Stimulated activated CD4-positive, alpha-beta T cell treated with anti-CD3 and anti-CD28 coated beads, Interleukin-12 subunit alpha, Interleukin-12 subunit beta, amount 100 ng/mL, for 24 hours (primary cell): ENCODE measurements at places on chromosomes 3 and 15.

DNA sequence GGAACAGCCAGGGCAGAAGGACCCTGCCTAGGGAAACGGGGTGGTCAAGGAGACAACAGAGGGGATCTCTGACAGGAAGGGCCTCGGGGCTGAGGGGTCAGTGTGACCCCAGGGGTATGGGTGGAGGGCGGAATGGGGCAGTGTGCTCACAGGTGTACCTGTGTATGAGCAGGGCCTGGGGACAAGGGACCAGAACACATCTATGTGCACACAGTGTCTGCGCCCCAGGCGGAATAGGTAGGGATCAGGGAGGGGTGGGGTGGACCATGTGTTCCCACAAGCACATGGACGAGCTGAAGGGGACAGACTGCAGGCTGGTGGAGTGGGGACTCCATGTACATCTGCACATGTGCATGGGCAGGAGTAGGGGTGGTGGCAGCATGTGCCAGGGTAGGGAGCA lies 5.0 kb upstream of the TLR9 start:
- no peak for DNase-seq

- DNase-seq, result no peak
These were observed 12.3 kb upstream of the EHD4 start for GRCh38 chr15:41984622-41985021.

- no peak for DNase-seq
These were observed 75.4 kb downstream of the CMTM8 start for GRCh38 chr3:32313723-32314473.

GRCh38 chr15:57527382-57528091 lies 64.2 kb upstream of the MYZAP start:
- no peak for DNase-seq

DNA sequence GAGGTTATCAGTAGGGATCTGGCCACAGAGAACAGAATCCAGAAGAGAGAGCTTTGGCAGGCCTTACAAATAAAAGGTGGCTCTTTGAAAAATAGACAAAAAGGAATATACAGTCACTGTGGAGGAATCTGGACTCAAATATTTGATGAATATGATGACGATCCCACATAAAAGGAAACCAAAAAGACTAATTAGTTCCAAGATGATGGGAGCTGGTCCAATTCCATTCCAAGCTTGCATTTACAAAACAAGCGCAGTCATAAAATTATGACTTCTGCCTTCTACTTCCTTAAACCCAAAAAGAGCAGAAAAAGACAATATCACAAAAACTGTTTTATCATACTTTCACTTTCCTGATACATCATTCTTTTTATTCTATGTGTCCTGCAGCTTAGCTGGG lies 285.8 kb downstream of the DIPK2A start:
- DNase-seq, result no peak

GRCh38 chr3:129235344-129235917 lies 14.0 kb upstream of the COPG1 start:
- DNase-seq, result no peak

DNA sequence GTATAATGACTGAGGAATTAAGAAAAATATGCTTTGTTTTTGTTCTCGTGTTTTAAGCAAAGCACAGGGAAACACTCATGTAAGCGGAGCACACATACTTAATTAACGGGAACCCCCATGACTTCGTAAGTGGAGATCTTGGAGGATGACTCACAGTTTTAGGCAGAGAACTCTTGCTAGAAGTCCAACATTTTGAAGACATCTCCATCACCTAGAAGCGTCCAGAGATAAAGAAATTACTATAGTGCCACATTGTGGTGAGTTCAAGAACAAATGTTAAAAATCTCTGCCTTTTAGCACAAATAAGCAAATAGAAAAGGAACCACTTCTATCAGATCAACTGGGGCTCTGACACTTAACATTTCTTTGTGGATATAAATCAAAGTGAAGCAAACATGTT lies 194.1 kb upstream of the ARHGEF26 start:
- no peak for DNase-seq
